ENCODE measurements at places on chromosomes 1 and 21.
A peak's percentile ranks its signal among the peaks of the same experiment; 100 is the strongest.

DNA sequence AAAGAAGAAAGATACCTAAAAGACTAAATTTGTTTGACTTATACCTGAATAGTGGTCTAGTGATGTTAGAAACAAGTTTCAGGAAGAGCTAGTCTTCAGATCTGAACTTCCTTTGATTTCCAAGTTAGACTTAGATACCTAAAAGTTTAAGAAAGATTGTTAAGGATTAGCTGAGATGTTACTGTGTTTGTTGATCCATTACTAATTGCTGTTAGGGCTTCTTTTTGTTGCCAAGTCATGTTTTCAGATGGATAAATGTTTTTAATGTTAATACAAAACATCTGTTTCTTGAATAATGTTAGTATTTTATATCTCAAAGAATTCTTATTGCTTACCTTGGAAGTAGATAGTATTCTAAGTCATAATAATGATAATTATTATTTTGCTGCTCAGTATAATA, 11.6 kb downstream of the GNAI3 start:
- DNase-seq, result no peak

DNA sequence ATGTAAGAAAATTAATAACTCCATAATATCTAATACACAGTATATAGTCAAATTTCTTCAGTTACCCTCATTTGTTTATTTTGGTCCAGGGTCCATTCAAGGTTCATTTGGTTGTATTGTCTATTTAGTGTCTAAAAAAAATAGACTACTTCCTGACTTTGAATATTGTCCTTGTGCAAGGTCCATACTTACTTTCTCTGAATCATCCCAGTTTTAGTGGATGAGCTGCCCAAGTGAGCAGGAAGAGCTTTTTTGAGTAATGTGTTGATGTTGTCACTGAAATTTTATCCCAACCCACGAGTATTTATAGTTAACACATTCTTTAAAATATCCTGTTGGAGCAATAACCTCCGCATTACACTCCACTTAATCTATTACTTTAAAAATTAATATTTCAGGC, 45.6 kb upstream of the FASLG start:
- DNase-seq, result no peak

- peak; percentile 67 for DNase-seq
These were observed 43.2 kb downstream of the C1orf198 start for GRCh38 chr1:230824919-230825721.

DNA sequence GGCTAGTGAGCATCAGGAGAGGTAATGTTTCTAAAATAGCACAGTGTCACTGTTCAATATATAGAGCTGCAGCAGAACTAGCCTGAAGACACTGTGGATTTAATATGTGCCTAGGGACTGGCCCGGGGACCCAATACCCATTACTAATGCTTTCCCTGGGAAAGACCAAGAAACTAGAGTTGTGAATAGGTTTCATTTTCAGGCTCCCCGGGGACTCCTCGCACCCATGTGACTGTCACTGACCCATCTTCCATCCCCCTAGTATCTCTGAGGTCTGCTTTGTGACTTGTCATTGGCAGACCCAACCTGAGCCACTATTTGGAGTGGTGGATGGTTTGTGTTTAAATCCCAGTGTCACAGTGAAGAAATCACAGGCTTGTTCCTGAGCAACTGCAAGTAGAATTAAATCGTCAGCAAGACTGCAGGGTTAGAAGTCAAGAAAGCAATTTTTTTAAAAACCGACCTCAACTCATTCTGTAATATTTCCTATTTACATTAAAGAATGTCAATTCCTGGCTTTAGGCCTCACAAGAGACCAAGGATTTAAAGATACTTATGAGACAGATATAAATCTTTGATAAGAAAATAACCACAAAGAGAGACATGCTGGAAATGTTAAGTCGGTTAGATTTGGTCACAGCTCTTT, 130.0 kb upstream of the TNR start:
- DNase-seq, result no peak

DNA sequence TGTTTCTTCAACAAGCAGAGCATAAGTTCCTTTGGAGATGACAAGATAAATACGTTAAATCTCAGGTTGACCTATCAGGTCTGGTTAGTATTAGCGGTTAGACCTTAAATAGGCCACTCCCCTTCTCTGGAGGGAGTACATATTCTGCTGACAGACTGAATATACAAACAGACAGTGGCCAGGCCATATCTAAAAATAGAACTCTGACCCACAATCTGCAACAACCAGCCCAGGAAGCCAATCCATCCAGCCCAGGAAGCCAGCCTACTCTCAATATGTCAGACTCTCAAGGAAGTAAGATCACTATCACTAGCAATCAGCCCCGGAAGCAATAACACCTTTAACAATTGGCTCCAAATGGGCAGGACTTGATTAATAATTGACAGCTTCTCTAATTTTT, 6.7 kb downstream of the IL20 start:
- no peak for DNase-seq

GRCh38 chr21:33865996-33866575, 49.5 kb downstream of the ATP5PO start:
- no peak for DNase-seq
